H4 (cell line): ENCODE measurements at places on chromosomes 5 and 9. TPM values are rescaled to one million over a fixed set of nuclear protein-coding genes. Genes with fewer than 3 reads are reported as not detected.
A peak's percentile ranks its signal among the peaks of the same experiment; 100 is the strongest.

DNA sequence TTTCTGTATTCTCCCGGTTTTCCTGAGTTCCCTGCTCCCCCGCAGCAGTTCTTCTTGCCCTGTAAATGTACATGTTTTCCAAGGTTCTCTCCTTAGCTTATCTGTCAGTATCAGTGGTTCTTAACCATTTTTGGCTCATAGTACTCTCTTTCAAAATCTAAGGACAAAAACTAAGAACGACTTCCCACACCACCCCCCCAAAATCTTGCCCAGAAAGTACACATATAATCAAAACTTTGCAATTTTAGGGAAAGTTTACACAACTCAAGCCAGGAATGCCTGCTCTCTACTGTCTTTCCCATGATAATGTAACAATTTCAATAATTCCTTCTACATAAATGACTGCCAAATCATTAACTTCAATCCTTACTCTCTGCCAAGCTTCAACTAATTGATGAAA is 4.5 kb downstream of the DCAF12 start:
- DNase-seq: no peak

GRCh38 chr9:94875300-94876020 is 149.0 kb downstream of the AOPEP start:
- no peak for DNase-seq

DNA sequence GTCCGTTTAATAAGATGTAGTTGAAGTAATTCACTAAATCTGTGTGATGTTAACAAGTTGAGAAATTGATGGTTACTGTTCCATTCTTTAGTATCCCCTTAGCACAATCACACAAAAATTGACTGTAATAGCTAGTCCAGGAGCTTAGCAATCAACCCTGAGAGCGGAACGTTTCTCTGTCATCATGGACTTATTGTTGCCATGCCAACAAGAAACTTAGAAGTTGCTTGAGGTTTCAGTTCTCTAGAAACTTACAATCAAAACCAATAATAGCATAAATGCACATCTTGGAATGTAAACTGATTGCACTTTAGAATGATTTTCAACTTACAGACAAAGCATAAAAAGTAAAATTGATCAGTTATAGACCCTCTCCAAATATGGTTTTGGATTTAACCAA is 125.4 kb upstream of the ANKH start:
- no peak for DNase-seq

- no peak for DNase-seq
Observed at GRCh38 chr9:37119360-37119759, 1.0 kb upstream of the ZCCHC7 start.

CSNK1A1 gene
- 222 and 250 TPM in 2 replicates for total RNA-seq

- DNase-seq: no peak
Observed at GRCh38 chr5:173855162-173855994, 32.8 kb upstream of the CPEB4 start.

DNA sequence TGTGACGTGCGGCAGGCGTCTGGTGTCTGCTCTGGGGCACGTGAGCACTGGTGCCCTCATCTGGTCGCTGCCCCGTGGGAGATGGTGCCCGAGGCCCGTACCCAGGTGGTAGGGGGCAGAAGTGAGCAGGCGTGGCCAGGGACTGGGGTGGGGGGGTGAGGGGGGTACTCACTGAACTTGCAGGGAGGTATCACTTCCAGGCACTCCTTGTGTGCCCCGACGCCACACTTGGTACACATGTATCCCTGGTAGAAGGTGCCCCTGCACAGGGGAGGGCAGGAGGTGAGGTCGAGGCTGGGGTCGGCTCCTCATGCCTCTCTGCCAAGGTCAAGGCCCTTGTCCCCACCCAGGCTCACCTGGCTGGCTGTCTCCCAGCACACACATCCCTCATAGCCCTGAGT is 45.2 kb upstream of the SARDH start:
- DNase-seq: no peak

GRCh38 chr5:152514827-152515397 is 109.8 kb upstream of the NMUR2 start:
- no peak for DNase-seq

PLAC8L1 gene
- not detected in 2 replicates for total RNA-seq

- DNase-seq: no peak
Observed at GRCh38 chr9:124828489-124829333, 24.5 kb upstream of the WDR38 start.

GRCh38 chr9:136436055-136436634 is 3.5 kb downstream of the INPP5E start:
- DNase-seq: no peak

DNA sequence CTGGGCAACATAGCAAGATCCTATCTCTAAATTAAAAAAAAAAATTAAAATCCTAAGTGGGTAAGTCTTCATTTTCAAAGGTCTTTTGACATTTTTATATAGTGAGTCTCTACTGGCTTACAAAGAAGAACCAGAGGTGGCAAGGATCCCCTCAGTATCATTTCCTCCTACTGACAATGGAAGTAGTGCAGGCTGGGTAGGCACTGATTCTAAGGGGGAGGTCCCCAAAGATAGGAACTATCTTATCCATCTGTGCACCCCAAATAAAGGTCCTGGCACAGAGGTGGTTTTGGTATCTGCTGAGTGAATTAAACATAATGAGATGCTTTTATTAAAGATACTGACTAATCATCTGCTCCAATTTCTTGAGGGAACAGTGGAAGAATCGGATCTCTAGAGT is 4.2 kb downstream of the FAM193B start:
- no peak for DNase-seq

GALNT10 gene
- total RNA-seq: 22.8 and 33.2 TPM in 2 replicates

PCDHGB3 gene
- total RNA-seq: 0.87 and 1.2 TPM in 2 replicates

GRCh38 chr9:36995927-36996705 is 38.0 kb downstream of the PAX5 start:
- peak; percentile 63 for DNase-seq

DNA sequence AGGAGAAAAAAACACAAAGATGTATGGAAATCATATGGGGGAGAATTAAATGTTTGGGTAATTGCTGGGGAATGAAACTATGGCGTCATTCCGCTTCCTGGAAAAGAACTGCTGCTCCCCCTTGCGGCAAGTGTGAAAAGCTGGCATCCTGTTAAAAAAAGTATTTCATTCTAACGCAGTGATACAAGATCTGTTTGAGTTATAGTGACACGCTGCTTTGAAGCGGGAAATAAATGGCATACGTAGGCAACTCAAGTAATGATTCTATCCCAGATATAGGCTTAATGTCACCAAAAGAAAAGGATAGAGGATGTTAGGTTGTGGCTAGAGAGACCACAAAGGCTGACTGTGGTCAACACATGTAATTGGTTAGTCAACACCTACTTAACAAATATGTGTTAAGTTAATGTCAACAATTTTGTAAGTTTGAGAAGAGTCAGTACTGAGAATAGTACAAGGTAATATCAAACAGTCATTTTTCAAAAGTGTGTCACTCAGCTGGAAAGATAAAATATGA is 70.2 kb upstream of the ALDH1A1 start:
- DNase-seq: peak; percentile 73

- peak; percentile 24 for DNase-seq
Observed at GRCh38 chr5:126917918-126918614, 112.3 kb downstream of the MARCHF3 start.

- peak; percentile 52 for DNase-seq
Observed at GRCh38 chr5:32076699-32077695, 97.1 kb downstream of the GOLPH3 start.

DNA sequence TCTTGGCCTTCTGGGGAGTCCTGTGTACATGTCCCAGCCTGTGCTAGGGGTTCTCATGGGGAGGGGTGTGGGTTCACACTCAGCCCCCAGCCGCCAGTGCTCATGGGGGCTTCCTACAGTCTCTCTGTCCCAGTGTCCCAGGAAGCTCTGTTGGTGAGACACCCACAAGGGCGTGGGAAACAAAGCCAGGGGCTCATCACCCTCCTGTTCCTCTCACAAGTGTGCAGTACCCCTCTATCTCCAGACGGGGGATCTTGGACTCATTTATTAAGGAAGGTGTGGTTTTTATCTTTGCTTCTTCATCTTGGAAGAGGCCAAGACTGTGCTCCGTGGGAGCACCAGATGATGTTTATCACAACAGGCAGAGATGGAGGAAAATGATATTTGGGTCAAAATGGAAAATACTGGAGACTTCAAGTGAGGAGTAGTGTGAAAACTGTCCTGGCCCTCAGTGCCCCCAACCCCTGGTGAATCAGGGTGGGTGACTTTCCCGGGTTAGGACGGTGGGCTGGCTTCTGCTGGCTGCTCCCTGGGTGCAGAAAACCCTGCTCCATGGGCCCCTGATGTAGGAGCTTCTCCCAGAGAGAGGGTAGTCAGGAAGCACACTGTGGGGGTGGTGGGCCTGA is 15.2 kb downstream of the TMEM171 start:
- peak; percentile 51 for DNase-seq

DNA sequence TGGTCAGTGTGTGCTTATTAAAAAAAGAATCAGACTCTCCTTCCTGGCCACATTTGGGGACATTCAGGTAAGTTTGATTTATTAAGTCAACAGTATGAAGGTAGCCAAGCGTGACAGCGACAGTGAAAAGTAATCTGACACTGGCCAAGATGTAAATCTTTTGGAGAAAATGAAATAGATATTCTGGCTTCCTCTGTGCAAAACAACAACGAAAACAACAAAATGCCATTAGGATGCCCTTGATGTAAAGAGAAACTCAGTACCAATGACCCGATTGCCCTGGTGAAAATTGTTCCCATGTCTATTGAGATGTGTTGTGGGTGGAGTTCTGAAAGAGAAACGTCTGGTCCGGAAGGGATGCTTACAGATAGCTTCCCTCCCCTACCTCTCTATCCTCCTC is 267.8 kb downstream of the MAT2B start:
- DNase-seq: no peak

PCDHGC4 gene
- total RNA-seq: 0.10 TPM in 1 of 2 replicates, not detected in the other

MIER3 gene
- total RNA-seq: 47.1 and 51.8 TPM in 2 replicates

GRCh38 chr5:142664067-142664466 is 21.8 kb downstream of the FGF1 start:
- no peak for DNase-seq

- DNase-seq: peak; percentile 66
Observed at GRCh38 chr5:143824851-143825720, 13.1 kb downstream of the HMHB1 start.

PCSK1 gene
- not detected in 2 replicates for total RNA-seq

GRCh38 chr9:80707120-80707519 is 982.2 kb downstream of the TLE1 start:
- DNase-seq: no peak

- no peak for DNase-seq
Observed at GRCh38 chr5:106656821-106657220, 1013.9 kb downstream of the EFNA5 start.

DNA sequence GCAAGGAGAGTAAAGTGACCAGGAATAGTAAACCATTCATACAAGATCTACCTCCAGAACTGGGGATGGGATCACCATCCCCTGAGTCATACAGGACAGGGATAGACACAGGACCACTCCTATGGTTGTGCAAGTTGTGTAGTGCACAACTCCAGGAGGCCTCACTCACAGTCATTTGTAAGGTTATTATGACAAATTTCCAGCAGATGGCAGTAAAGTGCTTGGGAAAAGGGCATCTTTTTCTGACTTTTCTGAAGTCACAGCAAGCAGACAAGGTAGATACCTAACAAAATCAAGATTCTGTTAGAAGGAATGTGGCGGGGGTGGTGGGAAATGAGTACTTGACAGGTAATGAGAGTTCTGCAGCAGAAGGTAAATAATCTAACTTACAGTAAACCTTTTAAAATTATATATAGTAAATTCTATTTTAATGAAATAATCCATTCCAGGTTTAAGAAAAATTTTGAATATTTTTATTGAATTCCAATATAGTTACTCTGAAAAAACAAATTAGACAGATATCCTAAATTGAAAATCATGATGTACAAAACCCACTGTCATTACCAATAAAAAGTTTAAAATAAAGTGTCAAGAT is 16.7 kb upstream of the KIF27 start:
- peak; percentile 64 for DNase-seq

DNA sequence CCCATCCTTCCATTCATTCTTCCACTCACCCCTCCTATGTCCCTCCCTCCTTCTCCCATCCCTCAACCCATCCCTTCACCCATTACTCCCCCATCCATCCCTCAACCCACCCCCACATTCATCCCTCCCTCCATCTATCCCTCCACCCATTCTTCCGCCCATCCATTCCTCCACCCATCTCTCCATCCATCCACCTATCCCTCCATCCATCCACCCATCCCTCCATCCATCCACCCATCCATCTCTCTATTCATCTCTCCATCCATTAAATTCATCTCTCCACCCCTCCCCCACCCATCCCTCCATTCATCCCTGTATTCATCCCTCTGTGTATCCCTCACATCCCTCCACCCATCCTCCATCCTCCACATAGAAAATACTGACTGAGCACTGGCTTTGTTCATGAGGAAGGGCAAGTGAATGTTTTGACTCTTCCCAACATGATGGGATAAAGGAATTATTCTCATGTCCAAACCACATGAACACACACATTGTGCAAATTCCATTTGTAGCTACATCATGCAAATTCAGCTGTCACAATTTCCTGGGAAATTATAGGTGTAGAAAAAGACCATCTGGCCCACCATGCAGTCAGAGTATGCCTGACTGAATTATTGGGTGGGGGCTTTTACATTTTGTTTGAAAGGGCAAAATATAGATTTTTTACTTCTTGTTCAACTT is 6.9 kb upstream of the VAV2 start:
- DNase-seq: no peak

TRIM32 gene
- 17.4 and 18.5 TPM in 2 replicates for total RNA-seq

DNA sequence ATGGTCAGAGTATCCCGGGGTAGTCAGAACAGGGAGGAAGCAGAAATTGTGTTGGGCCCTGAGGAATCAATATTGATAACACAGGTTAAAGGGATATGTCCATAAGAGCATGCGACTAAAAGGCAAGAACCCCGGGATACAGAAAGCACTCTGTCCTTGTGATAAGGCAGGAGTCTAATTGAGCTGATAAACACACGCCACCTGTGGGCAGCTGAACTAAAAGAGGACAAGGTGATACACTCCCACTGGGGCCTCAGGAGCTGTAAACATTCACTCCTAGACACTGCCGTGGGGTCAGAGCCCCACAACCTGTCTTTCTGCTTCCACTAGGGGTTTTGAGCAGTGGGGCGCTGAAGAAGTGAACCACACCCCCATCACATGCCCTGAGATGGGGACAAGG is 144.7 kb upstream of the MPDZ start:
- DNase-seq: no peak

GRCh38 chr9:99213197-99213596 is 8.5 kb downstream of the ALG2 start:
- DNase-seq: no peak

DNA sequence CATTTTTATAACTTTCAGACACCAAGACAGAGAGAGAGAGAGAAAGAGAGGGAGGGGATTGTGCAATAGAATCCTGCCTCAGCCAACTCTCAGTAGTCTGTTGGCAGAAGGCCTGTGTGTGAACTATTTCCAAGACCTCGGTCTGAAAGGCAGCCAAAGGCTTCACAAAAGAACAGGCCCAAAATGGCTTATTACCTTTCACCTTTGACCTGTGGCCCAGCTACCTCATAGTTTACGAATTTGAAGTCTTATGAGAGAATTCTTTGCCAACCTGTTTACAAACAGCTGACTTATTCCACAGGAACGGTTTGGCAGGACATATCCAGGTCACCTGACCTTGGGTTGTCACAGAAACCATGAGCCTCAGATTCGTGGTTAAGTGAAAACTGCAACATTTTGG is 48.6 kb downstream of the NR2F1-AS1 start:
- DNase-seq: peak; percentile 65

- no peak for DNase-seq
Observed at GRCh38 chr5:2113348-2114131, 230.8 kb upstream of the IRX4 start.

- DNase-seq: no peak
Observed at GRCh38 chr9:125732562-125732961, 14.6 kb upstream of the PBX3 start.

- no peak for DNase-seq
Observed at GRCh38 chr9:26260238-26260637, 582.0 kb upstream of the TUSC1 start.

PCA3 gene
- total RNA-seq: not detected in 2 replicates

FOXD4L3 gene
- total RNA-seq: not detected in 2 replicates
